ENCODE measurements at places on chromosomes 16 and 17. TPM values are rescaled to one million over a fixed set of nuclear protein-coding genes. Genes with fewer than 3 reads are reported as not detected.
A peak's percentile ranks its signal among the peaks of the same experiment; 100 is the strongest.

DNA sequence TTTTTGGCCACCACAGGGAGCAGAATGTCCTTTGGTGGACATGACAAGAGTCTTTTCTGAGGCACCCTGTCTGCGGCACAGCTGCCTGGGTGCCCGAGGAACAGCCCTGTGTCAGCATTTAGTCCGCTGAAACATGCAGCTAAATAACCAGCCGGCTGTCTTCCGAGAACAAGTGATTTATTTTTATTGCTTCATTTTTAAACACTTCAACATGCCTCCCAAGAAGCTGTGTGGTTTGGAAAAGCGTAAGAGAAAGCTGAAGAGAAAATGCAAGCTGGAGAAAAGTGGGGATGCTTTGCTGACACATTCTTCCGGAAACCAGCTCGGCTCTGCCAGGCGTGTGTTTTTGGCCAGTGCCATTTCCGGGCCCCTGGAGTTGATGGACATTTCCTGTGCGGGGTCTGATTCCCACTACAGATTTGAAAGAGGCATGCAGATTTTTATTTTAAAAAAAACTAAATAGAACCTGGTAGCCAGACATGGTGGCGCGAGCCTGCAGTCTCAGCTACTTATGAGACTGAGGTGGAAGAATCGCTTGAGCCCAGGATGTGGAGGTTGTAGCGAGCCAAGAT, 94.7 kb downstream of the SEC14L1 start:
- H3K27ac ChIP-seq, result no peak overlapping the region

- H3K4me3 ChIP-seq, result no peak overlapping the region
- no peaks in the 10 kb centered on the region for H3K36me3 ChIP-seq
- H3K27me3 ChIP-seq, result peaks cover 69% of the 10 kb centered on the region
Measured at GRCh38 chr16:6857575-6857974, 475.1 kb upstream of the RBFOX1 start.

GRCh38 chr16:78745108-78746019, 645.9 kb downstream of the WWOX start:
- H3K27me3 ChIP-seq, result no peaks in the 10 kb centered on the region
- no peaks in the 10 kb centered on the region for H3K36me3 ChIP-seq
- H3K27ac ChIP-seq, result no peak overlapping the region
- H3K4me3 ChIP-seq, result no peak overlapping the region
- peaks cover 8% of the 10 kb centered on the region for H3K4me1 ChIP-seq

- H3K4me3 ChIP-seq, result no peak overlapping the region
- no peak for DNase-seq
- no peaks in the 10 kb centered on the region for H3K36me3 ChIP-seq
- H3K4me1 ChIP-seq, result no peaks in the 10 kb centered on the region
- H3K27ac ChIP-seq, result no peak overlapping the region
- H3K27me3 ChIP-seq, result no peaks in the 10 kb centered on the region
Measured at GRCh38 chr17:81110488-81111040, 54.7 kb upstream of the PVALEF start.

DNA sequence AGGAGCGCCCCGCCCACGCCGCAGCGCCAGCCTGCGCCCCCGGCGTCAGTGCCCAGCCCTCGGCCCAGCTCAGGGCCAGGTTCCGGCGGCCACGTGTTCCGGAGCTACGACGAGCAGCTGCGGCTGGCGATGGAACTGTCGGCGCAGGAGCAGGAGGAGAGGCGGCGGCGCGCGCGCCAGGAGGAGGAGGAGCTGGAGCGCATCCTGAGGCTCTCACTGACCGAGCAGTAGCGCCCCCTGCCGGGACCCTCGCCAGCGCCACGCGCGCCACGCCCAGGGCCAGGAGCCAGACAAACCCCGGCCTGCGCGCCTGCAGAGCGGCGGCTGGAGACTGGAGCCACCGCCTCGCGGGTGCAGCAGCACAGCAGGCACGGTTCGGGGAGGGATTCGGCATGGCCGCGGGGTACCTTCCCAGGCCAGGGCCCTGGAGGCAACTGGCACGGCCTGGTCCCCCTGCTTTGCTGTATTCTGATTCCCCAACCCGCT, 9.3 kb downstream of the CORO6 start:
- H3K27ac ChIP-seq, result no peak overlapping the region
- no peaks in the 10 kb centered on the region for H3K36me3 ChIP-seq
- DNase-seq, result peak; percentile 96
- H3K4me3 ChIP-seq, result peak overlapping the region; percentile 67
- H3K27me3 ChIP-seq, result peaks cover 54% of the 10 kb centered on the region

DNA sequence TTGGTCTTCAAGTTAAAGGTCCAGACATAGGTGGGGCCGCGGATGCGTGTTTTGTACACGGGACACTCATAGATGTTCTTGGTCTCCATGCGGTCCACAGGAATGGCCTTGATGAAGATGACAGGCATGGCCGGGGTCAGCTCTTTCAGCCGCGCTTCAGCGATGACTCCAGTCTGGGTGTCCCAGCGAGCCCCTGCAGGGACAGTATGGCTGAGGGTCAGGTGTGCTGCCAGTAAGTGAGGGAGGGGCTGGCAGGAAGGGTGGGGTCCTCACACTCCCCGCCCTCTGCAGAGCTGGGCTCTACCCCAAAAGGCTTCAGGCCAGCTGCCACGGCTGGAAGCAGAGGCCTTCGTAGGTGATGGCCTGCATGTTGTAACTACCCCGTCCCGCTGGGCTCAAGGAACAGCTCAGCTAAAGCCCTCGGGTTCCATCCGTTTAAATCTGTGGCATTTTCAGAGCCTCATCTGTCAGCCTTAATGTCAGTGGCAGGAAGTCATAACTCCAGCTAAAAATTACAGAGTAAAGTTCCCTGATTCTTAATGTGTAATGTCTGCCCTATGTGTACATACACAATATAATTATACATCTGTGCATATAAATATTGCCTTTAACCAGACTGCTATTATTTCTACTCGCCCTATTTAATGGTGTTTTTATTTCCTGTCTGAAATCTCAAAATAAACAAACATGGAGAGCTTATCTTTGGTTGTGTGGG, 45.7 kb downstream of the PGS1 start:
- peak overlapping the region; percentile 29 for H3K27ac ChIP-seq
- no peaks in the 10 kb centered on the region for H3K27me3 ChIP-seq
- peaks cover 12% of the 10 kb centered on the region for H3K4me1 ChIP-seq
- H3K36me3 ChIP-seq, result peaks cover 19% of the 10 kb centered on the region
- DNase-seq, result no peak

- H3K36me3 ChIP-seq, result no peaks in the 10 kb centered on the region
- H3K27me3 ChIP-seq, result no peaks in the 10 kb centered on the region
- H3K4me1 ChIP-seq, result peaks cover 15% of the 10 kb centered on the region
- no peak overlapping the region for H3K27ac ChIP-seq
- H3K4me3 ChIP-seq, result no peak overlapping the region
- no peak for DNase-seq
Measured at GRCh38 chr17:50322271-50322670, 23.7 kb upstream of the XYLT2 start.

DNA sequence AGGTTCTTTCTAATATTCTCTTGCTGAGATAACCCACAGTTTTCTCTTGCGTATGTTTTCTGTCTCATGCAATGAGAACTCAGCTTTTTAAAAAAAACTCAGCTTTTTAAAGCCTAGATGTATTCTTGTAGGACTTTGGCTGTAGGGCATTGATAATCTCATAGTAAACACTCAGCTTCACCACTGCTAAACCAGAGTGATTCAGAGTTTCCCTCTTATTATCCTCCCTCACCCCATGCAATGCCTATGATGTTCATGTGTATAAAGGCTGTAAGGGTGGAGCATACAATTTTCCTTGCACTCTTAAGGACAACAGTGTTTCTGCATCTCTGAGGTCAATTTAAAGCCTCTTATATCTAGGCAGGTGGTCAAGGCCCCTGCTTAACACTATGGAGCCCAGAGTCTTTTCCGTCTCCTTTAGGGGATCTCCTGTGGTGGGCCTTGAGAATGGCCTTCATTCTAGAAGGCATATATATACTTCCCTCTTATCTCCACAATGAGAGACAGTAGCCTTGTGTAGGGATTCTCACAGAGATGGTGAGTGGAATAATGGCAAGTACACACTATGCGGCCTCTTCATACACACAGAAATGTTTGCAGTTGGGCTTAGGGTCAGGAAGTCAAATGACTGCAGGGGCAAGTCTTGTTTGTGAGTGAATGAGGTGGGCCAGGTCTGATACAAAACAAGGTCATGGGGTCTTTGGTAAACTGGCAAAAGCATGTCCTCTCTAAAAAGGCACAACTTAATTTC, 279.6 kb downstream of the HS3ST3A1 start:
- no peaks in the 10 kb centered on the region for H3K27me3 ChIP-seq
- H3K27ac ChIP-seq, result no peak overlapping the region
- no peak overlapping the region for H3K4me3 ChIP-seq
- no peaks in the 10 kb centered on the region for H3K36me3 ChIP-seq
- no peaks in the 10 kb centered on the region for H3K4me1 ChIP-seq

DNA sequence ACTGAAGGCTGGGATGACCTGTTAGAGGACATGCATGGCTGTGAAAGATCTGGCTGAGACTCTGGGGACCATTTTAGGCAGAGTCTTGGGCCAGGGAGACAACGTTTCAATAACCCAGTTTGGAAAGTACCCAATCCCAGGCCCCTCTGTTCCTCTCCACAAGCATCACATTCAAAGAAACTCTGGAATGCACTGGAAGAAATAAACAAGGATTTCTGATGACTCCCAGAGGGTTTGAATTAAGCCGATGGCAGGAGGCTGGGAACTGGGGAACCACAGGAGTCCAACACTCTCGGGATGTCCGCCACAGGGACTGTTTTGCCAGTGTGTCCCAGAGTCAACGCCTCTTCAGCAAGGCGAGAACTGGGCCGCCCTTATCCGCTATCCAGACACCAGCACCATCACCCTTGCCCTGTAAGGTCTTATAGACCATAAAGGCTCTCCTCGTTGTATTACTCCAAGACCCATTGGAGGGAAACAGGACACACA, 3.3 kb downstream of the PMP22 start:
- DNase-seq, result peak; percentile 24
- H3K4me3 ChIP-seq, result peak overlapping the region; percentile 76
- H3K36me3 ChIP-seq, result no peaks in the 10 kb centered on the region
- H3K27ac ChIP-seq, result no peak overlapping the region
- peaks cover 84% of the 10 kb centered on the region for H3K27me3 ChIP-seq
- H3K4me1 ChIP-seq, result peaks cover 16% of the 10 kb centered on the region

DNA sequence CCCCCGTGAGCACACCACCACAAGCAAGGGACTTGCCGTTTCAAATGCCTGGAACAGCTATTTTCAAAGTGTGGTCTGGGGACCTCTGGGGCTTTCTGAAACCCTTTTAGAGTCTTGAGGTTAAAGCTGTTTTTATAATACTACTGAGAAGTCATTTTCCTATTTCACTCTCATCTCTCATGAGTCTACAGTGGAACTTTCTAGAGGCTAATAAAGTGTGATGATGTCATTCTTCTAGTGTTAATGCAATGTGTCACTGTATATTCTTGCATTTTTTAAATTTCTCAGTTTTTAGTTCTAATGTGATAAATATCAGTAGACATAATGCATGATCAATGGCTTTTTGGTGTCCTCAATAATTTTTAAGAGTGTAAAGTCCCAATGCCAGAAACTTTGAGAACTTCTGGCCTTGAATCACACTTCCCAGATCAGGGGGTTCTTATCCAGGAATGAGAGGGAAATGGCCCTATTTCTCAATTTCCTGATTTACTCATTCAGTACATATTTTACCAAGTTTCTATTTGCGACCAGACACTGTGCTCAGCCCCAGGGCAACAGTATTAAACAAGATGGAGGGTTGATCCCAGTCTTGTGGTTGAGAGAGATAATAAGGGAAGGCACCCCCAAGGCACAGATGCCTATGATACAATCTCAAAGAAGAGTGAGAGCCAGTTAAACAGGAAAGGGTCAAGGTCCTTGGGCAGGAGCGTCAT, 444.0 kb downstream of the HS3ST3B1 start:
- H3K4me3 ChIP-seq, result no peak overlapping the region
- no peak overlapping the region for H3K27ac ChIP-seq
- peaks cover 9% of the 10 kb centered on the region for H3K4me1 ChIP-seq
- no peaks in the 10 kb centered on the region for H3K36me3 ChIP-seq
- H3K27me3 ChIP-seq, result no peaks in the 10 kb centered on the region
- no peak for DNase-seq

- peak; percentile 90 for DNase-seq
- peaks cover 25% of the 10 kb centered on the region for H3K4me1 ChIP-seq
- peak overlapping the region; percentile 89 for H3K4me3 ChIP-seq
Measured at GRCh38 chr16:88634141-88634993, 4.0 kb upstream of the IL17C start.

DNA sequence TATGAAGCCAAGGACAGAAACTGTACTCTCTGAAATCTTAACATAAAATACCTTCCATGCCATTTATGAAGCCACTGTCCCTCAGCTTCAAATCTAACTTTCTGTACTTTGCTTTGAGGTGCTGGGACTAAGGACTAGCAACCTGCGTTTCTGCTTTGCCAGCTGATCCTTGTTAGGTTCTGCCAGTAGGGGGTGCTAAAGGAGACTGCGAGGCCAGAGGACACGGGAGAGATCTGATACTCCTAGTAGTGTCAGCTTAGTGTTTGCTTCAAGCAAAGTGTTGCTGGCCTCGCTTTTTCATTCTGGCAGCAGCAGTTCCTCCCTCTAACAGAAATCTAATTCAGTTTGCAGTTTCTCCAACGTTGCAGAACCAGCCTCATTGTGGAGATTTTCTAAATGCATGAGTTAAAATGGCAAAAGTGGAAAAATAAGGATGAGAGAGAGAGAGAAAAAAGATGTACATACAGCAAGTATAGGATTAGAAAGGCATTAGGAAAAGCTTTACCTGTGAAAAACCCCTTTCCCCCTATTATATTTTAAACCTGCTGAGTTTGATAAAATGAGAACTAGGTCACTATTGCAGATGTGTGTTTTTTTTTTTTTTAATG, 297.5 kb downstream of the CA10 start:
- no peaks in the 10 kb centered on the region for H3K27me3 ChIP-seq
- H3K4me1 ChIP-seq, result no peaks in the 10 kb centered on the region
- no peaks in the 10 kb centered on the region for H3K36me3 ChIP-seq
- H3K27ac ChIP-seq, result no peak overlapping the region

The TMEM98 gene
- total RNA-seq, result 94.8 TPM

The FOXJ1 gene
- 8.7 TPM for total RNA-seq

The SLC6A2 gene
- 0.27 TPM for total RNA-seq

The CACNG3 gene
- total RNA-seq, result 0.12 TPM

The CACNG1 gene
- not detected for total RNA-seq

The HCRT gene
- total RNA-seq, result not detected

All from GM23338 (cell line).